Endothelial cell of umbilical vein (primary cell): ENCODE measurements at places on chromosomes 4 and X. TPM values are rescaled to one million over a fixed set of nuclear protein-coding genes. Genes with fewer than 3 reads are reported as not detected.
A peak's percentile ranks its signal among the peaks of the same experiment; 100 is the strongest.

Gene TMEM31
- polyA plus RNA-seq = 0.19 TPM in 1 of 2 replicates, not detected in the other

Gene RBMXL3
- polyA plus RNA-seq = not detected in 2 replicates

Gene SRPK3
- polyA plus RNA-seq = 0.25 and 0.29 TPM in 2 replicates

Gene CXorf49
- not detected in 2 replicates for polyA plus RNA-seq

Gene KLB
- 0.01 and 0.02 TPM in 2 replicates for polyA plus RNA-seq

Gene GYPE
- polyA plus RNA-seq = 0.51 and 0.58 TPM in 2 replicates

DNA sequence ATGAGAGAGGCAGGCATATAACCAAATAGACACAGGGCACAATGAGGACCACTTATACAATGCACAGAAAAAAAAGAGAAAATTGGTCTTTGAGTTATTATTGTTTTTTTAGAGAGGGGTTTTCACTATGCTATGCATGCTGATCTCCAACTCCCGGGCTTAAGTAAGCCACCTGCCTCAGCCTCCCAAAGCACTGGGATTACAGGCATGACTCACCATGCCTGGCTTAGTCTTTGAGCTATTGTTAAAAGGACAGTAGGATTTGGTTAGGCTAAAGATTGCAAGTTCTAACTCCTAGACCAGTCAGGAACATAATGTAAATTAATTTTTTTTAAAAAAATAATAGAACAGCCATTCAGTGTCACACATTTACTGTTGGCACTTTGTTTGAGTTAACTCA is 340.1 kb downstream of the GPAT3 start:
- DNase-seq = no peak

DNA sequence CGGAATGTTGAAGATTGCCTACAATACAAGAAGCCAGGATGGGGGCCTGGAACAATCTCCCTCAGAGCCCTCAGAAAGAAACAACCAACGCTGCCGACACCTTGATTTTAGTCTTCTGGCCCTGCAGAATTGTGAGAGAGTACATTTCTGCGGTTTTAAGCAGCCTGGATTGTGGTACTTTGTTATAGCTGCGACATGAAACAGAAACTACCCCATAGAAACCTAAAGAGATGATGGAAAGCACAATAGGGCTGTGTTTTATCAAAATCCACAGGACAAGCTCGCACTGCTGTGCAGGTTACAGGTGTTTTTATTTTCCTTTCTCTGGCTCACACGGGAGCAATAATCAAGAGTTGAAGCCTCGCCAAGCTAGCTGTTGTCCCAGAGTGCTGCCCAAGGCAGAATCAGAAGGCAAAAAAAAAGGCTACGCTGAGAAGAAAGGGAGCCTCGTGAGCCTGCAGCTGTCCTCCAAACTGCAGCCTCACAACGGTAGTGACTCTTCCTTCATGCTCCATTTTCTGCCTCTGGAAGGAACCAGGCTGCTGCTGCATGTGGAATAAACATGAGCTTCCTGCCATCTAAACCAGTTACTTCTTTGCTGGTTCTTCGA is 232.4 kb downstream of the LDB2 start:
- no peak for DNase-seq

GRCh38 chrX:54494989-54495813 is 833 bp downstream of the FGD1 start:
- peak; percentile 28 for DNase-seq

- no peak for DNase-seq
Observed at GRCh38 chrX:19924285-19924684, 36.9 kb upstream of the SH3KBP1 start.

GRCh38 chrX:41561045-41561444 is 113.9 kb downstream of the NYX start:
- peak; percentile 79 for DNase-seq

- DNase-seq = no peak
Observed at GRCh38 chrX:24207826-24208225, 58.3 kb downstream of the ZFX start.

GRCh38 chrX:20032201-20032600 is 41.3 kb upstream of the BCLAF3 start:
- DNase-seq = no peak

DNA sequence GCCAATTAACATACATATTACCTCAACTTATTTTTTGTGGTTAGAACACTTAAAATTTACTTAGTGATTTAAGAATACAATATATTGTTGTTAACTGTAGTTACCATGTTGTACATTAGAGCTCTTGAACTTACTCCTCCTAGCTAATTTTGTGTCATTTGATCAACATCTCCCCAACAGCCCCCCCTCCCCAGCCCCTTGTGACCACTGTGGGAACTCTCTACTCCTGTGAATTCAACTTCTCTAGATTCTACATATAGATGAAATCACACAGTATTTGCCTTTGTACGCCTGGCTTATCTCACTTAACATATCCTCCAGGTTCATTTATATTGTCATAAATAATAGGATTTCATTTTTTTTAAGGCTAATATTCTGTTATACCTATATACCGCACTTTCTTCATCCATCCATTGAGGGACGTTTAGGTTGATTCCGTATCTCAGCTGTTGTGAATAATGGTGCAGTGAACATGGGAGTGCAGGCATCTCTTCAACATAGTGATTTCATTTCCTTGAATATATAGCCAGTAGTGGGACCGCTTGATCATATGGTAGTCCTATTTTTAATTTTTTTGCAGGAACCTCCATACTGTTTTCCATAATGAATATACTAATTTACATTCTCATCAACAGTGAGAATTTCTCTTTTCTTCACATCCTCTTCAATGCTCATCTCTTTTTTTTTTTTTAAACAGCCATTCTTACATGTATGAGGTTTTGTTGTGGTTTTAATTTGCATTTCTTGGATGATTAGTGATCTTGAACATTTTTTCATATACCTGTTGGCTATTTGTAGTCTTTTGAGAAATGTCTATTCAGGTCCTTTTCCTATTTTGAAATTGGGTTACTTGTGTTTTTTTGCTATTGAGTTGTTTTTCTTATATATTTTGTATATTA is 66.8 kb downstream of the RAPGEF2 start:
- no peak for DNase-seq

GRCh38 chr4:146132445-146132844 is 43.1 kb upstream of the LSM6 start:
- no peak for DNase-seq

DNA sequence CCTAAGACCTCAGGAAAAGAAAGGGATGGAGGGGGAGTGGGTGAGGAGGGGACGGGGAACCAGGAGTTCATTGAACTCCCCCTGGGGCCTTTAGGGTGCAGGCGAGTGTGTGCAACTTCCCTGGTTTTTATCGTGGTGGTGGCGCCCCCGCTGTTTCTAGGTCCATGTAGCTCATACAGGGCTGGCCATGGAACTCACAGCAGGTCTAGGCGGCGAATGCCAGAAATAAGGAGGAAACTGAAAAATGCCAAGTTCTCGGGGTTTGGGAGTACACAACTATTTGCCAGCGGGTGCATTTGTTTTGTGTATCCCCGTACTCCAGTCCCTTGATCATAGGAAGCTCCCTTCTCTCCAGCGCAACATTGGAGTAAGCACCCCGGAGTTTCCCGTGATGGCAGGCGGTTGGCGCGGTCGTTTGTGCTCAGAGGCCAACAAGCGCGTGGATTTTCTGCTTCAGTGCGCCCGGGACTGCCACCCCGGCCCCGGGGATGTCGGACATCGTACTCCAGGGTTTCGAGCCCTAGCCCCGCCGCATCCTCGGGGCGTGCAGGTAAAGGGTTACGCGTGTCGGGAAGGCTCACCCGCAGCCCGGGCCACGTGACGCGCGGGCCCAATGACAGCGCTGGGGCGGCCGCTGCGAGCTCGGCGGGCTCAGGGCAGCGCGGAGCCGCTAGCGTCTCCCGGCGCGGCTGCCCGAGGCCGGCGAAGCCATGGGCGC is 208.9 kb downstream of the NWD2 start:
- peak; percentile 39 for DNase-seq

GRCh38 chr4:122765692-122766352 is 33.3 kb downstream of the BBS12 start:
- peak; percentile 46 for DNase-seq

- DNase-seq = no peak
Observed at GRCh38 chr4:8005814-8006215, 66.2 kb upstream of the AFAP1 start.

DNA sequence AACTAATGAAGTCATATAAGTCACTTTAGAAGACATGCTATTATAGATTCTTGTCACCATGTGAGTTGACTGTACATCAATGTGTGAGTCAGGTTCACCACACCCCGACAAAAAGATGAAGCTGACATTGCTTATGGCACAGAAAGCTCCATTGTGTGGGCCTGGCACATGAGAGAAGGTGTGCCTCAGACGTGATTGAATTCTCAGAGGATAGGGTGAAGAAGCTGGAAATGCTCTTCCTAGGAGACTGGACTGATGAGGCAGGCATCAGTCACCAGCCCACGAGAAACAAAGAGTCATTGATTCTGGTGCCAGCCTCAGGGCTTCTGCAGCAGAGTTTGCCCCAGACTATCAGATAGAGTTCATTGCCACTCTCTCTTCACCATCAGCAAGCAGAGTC is 35.9 kb upstream of the LRAT start:
- no peak for DNase-seq

GRCh38 chr4:107751670-107752069 is 31.6 kb upstream of the PAPSS1 start:
- DNase-seq = no peak
